Activated naive CD4-positive, alpha-beta T cell treated with anti-CD3 and anti-CD28 coated beads for 36 hours (primary cell): ENCODE measurements at places on chromosomes 7 and 10. TPM values are rescaled to one million over a fixed set of nuclear protein-coding genes. Genes with fewer than 3 reads are reported as not detected.

DNA sequence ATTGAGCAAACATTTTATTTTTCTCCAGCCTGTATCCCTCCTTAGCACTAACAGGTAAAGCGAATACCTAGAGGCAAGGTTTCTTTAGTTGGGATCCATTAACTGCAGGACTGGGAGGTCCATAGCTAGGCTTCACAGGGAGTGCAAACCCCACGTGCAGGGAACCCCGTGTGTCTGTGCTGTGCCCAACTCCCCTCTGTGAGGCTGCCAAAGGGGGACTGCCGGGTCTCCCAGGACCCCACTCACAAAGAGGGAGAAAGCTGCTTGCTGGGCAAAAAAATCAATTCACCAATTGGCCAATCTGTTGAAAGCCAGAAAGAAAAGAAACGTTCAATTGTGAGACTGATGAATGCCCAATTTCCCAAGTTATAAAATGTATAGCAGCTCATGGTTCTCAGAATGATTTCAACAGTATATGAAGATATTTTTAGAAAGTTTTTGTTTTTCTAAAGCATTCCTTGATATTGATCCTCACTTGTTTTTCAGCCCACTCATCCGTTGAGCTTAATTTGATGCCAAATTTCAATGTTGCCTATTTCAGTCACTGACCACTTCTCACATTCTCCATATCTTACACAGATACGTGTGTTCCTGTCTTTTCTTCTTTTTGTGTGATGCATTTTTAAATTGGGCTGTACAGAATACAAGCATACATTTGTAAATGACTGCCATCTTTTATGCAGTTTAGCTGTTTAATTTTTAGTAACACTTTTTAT is 202.7 kb upstream of the PRSS58 start:
- H3K27me3 ChIP-seq: no peaks in the 10 kb centered on the region
- peaks cover 62% of the 10 kb centered on the region for H3K4me1 ChIP-seq
- no peak overlapping the region for H3K4me3 ChIP-seq
- no peaks in the 10 kb centered on the region for H3K36me3 ChIP-seq

DNA sequence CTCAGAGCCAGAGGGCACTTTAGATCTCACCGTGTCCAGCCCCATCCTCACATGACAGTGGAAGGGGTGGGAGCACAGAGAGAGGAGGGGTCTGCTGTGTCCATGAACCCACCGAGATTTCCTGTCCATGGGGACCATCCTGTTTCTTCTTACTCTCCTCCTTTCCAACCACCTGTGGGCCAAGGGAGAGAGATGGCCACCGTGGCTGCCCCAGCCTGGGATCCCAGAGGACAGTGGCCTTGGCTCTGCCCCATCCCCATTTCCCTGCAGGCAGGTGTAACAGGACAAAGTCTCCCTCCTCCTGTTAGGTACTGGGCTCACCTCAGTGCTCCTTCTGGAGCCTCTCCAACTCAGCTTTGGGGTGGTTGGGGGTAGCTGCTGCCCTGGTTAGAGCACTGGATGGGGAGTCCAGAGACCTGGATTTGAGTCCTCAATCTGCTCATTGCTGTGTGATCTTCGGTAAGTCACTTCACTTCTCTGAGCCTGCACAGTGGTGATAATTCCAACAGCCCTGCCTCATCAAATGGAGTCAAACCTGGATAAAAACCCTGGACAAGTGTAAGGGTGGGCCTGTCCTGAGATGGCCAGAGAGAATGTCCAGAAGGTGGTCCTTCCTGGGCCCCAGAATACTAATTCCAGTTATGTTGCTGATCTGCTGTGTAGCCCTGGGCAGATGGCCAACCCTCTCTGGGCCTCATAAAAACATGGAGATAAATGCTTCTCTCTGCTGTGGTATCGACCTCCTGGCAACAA is 17.8 kb upstream of the PCBD1 start:
- no peak overlapping the region for H3K27ac ChIP-seq
- no peak for DNase-seq
- no peaks in the 10 kb centered on the region for H3K4me1 ChIP-seq
- no peaks in the 10 kb centered on the region for H3K36me3 ChIP-seq
- no peak overlapping the region for H3K4me3 ChIP-seq

DNA sequence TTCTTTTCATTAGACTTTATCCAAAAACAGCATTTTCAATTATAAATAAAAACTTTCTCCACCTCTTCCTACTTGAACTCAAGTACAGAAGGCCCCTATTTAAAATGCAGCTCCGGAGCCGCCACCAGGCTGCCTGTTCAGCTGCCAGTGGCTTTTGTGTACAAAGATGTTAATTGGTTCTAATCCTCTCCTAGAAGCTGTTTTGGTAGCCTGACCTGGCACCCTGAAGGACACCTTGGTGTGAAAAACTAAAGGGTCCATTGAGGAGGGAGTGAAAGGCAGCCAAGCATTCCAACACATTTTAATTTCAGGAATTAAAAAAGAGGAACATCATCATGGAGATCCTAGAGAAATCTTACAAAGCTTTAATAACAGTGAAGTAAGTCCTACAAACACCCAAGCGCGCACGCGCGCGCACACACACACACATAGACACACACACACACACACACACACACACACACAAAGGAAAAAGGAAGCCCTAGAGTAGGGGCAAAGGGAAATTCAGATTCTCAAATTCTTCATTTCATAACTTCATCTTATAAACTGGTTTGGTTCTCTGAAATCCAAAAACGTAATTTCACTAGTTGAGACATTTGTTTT is 41.4 kb downstream of the VAX1 start:
- no peak overlapping the region for H3K27ac ChIP-seq
- DNase-seq: no peak
- no peak overlapping the region for H3K4me3 ChIP-seq
- no peaks in the 10 kb centered on the region for H3K36me3 ChIP-seq
- H3K4me1 ChIP-seq: no peaks in the 10 kb centered on the region
- H3K27me3 ChIP-seq: peaks cover 18% of the 10 kb centered on the region

GRCh38 chr10:34235164-34235832 is 579.8 kb downstream of the PARD3 start:
- H3K27ac ChIP-seq: no peak overlapping the region
- no peak overlapping the region for H3K4me3 ChIP-seq
- no peaks in the 10 kb centered on the region for H3K4me1 ChIP-seq
- DNase-seq: no peak

DNA sequence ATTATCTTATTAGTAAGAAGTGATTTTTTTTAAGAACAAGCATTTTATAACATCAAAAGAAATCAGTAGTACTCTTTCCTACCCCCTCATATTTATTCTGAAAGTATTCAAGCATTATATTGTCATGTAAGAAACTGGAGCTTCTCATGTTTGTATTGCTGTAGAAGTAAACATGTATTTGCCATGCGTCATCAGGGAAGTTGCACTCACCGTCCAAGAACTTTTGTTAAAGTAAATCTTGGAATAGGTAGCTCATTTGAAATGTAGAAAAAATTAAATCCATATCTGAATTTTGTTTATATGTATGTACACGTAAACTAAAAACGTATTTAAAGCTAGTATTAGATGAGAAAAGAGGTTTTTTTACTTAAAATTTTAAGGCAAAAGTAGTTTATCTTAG is 96.8 kb downstream of the PTEN start:
- no peak overlapping the region for H3K4me3 ChIP-seq
- H3K4me1 ChIP-seq: peaks cover 8% of the 10 kb centered on the region
- DNase-seq: no peak
- H3K27me3 ChIP-seq: no peaks in the 10 kb centered on the region

- H3K36me3 ChIP-seq: no peaks in the 10 kb centered on the region
- H3K27ac ChIP-seq: no peak overlapping the region
- H3K27me3 ChIP-seq: no peaks in the 10 kb centered on the region
- no peak overlapping the region for H3K4me3 ChIP-seq
- H3K4me1 ChIP-seq: peaks cover 47% of the 10 kb centered on the region
- no peak for DNase-seq
Measured at GRCh38 chr7:155202106-155202871, 95.4 kb upstream of the INSIG1 start.

TMEM236 gene
- not detected for total RNA-seq

PDGFA gene
- 7.7 TPM for total RNA-seq

ACSM6 gene
- total RNA-seq: not detected

FRMPD2 gene
- not detected for total RNA-seq

DNA sequence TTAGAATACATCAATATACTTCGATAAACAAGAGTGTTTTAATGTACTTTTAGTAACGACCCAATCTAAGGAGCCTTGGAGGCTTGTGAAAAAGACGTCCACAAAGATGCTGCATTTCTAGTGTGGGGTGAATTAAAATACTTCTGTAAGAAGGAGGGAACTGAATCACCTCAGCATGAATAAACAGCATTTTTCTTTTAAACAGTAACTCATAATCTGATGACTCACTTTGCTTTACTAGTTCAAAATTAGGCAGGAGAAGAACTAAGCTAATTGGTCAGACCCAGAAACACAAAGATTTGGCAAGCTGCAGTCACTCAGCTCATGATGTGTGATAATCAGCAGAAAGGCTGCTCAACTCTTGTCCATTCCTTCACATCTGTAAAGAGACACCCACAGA is 24.2 kb downstream of the NCOA4 start:
- peaks cover 37% of the 10 kb centered on the region for H3K36me3 ChIP-seq
- no peak overlapping the region for H3K4me3 ChIP-seq
- peaks cover 2% of the 10 kb centered on the region for H3K4me1 ChIP-seq
- H3K27ac ChIP-seq: peak overlapping the region; percentile 81
- no peaks in the 10 kb centered on the region for H3K27me3 ChIP-seq

DNA sequence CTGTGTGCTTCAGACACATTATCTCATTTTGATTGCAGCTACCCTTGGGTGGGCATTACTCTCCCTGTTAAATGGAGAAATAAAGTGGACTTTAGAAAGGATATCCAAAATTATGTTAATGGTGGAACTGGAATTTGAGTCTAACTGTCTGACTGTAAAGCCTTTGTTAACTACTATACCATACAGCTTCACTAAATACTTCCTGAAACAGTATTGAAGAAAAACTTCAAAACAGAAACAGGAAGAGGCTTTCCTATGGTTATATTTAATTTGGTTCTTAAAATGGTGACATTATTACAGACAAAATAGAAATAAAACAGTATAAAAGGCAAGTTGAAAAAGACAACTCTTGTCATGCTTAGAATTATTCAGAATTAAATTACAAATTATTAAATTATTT is 25.0 kb downstream of the SPAG6 start:
- no peaks in the 10 kb centered on the region for H3K36me3 ChIP-seq
- no peak overlapping the region for H3K4me3 ChIP-seq
- no peaks in the 10 kb centered on the region for H3K27me3 ChIP-seq
- H3K27ac ChIP-seq: no peak overlapping the region
- peaks cover 26% of the 10 kb centered on the region for H3K4me1 ChIP-seq

DNA sequence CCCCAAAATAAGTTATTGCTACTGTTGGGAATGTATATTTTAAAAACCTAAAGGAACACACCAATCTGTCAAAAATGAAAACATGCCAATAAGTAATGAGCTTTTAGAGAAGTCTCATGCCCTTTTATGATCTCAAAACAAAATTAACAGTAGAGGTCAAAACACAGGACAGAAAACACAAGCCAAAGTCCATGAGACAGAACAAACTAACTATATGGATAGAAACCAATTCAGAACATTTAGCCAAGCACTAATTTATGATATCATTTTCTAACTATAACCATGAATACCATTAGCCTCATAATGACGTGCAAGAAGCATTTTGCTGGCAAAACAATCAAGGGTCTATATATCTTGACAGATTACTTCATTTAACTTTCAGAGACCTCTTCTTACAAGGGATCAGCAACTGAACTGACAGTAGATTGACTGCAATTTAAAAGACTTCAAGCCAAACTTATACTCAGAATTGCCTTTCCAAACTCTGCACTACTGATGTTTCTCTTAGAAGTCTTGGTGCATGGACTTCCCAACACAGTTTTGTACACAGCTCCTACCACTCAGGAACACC is 200.9 kb downstream of the DOCK4 start:
- no peaks in the 10 kb centered on the region for H3K27me3 ChIP-seq
- DNase-seq: no peak
- no peak overlapping the region for H3K4me3 ChIP-seq
- no peak overlapping the region for H3K27ac ChIP-seq
- H3K36me3 ChIP-seq: no peaks in the 10 kb centered on the region

INSIG1 gene
- total RNA-seq: 73.2 TPM

DNA sequence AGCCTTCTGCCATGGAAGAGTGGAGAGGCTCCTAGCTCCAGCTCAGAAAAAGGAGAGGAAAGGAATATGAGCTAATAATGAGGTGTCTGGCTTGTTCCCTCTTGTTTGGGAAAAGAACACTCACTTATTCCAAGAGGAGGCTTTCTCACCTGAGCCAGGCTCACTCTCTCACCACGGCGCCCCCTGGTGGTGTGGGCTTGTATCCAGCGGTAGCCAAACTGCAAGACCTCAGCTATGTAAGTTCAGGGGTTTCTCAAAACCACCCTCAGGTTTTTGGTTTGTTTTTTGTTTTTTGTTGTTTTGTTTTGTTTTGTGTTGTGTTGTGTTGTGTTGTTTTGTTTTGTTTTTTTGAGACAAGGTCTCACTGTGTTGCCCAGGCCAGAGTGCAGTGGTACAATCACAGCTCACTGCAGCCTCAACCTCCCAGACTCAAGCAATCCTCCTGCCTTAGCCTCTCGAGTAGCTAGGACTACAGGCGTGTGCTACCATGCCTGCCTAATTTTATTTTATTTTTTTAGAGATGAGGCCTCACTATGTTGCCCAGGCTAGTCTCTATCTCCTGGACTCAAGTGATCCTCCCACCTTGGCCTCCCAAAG is 124.0 kb downstream of the TMEM130 start:
- H3K4me1 ChIP-seq: no peaks in the 10 kb centered on the region
- no peaks in the 10 kb centered on the region for H3K36me3 ChIP-seq
- no peak overlapping the region for H3K27ac ChIP-seq
- no peak overlapping the region for H3K4me3 ChIP-seq

- no peaks in the 10 kb centered on the region for H3K27me3 ChIP-seq
- no peak overlapping the region for H3K27ac ChIP-seq
- no peak for DNase-seq
Measured at GRCh38 chr7:42332605-42333222, 95.7 kb upstream of the GLI3 start.

CALHM3 gene
- total RNA-seq: not detected

ADAM8 gene
- total RNA-seq: 112 TPM

DNA sequence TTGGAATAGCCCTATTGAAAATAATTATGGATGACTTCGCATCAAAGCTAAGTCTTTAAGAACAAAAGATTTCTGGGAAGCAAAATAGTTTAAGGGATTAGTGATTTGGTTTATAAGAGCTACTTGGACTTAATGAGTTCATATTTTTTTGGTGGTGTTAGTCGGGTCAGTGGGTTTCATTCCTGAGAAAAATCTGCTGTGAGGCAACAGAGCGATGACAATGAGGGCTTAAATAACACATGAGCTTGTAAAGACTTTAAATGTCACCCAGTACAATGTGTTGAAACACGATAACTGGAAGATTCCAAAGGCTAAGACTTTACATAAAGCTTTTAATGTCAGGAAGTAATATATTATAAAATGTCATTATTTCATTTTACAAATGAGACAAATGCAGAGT is 178.8 kb downstream of the ARL4A start:
- no peaks in the 10 kb centered on the region for H3K27me3 ChIP-seq
- no peaks in the 10 kb centered on the region for H3K36me3 ChIP-seq
- DNase-seq: no peak

CISD1 gene
- total RNA-seq: 52.7 TPM
